Neural progenitor cell (in vitro differentiated cells): ENCODE measurements at places on chromosomes 4 and X.

DNA sequence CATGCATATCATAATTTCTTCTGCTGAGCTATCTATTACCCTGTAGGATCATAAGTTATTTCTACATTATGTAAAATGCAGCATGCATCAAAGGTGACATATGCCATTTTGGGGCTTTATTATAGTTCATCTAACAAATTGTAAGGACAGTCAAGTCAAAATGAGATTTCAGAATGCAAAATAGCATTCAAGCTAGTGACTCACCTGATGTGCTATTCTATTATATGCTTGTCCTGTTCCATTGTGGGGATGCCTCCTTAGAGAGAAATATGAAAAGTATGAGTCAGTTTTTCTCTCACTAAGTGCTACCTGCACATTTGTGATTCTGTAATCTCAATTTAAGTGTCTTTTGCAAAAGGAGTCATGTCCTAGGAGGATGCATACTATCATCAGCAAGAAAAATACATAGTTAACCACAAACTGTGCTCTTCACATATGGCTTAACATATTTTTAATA, 647.0 kb upstream of the PCDH10 start:
- DNase-seq: no peak

DNA sequence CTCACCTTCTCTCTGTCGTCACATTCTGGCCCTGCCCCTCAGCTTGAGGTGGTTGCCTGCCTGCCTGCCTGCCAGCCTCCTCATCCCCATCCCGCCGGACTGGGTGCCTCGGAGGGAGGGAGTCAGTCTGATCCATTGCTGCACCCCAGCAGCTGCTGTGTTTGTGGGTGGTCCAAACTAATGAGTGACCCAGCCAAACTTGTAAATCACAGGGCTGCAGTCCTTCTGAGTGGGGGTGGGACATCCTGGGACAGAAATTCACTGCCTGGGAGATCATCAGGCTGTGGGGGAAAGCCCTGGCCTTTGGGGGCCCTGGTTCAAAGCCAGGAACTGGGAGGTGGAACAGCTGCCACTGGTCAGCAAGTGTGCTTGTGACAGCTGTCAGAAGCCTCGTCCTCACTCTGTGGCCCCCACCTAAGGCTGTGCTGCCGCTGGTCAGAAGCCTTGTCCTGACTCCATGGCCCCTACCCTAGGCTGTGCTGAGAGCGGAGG, 5.6 kb downstream of the GPR78 start:
- no peak for DNase-seq

DNA sequence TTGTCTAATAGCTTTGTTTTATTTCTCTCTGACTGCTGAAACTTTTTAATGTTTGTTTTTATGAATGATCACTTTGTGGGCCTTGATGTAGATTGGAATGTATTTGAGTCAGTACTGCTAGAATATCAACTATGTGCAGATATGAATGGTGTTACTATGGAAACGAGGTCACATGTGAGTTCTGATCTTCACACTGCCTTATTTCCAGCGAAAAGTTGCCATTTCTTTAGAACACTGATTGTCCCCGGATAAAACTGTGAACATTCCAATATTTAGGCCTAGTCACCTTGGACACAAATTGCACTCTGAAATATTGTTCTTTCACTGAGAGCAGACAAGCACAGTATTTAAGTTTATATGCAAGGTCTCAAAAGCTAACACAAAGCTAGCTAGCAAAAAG, 27.2 kb upstream of the MAGED1 start:
- DNase-seq: no peak

GRCh38 chr4:77437079-77437478, 168.5 kb upstream of the CXCL13 start:
- no peak for DNase-seq
